T-helper 2 cell (primary cell): ENCODE measurements at places on chromosomes 4 and X.

GRCh38 chr4:173273941-173274340 lies 60.2 kb downstream of the HMGB2 start:
- no peak for DNase-seq

DNA sequence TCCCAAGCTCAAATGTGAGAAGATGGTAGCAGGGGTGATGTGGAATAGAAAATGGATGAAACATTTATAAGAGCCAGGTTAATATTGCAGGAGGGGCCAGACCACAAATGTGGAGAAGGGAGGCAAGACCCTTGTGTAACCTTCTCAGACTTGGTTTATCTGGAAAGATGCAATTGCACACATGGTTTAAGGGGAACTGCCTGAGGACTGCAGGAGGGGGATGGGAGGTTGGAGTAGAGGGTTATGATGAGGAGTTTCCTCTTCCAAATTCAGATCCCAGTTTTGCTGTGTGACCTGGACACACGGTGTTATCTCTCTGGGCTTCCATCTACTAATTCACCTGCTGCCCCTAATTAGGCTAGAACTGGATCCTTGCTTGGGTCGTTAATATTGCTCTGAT lies 46.1 kb downstream of the RAB40AL start:
- DNase-seq, result no peak

DNA sequence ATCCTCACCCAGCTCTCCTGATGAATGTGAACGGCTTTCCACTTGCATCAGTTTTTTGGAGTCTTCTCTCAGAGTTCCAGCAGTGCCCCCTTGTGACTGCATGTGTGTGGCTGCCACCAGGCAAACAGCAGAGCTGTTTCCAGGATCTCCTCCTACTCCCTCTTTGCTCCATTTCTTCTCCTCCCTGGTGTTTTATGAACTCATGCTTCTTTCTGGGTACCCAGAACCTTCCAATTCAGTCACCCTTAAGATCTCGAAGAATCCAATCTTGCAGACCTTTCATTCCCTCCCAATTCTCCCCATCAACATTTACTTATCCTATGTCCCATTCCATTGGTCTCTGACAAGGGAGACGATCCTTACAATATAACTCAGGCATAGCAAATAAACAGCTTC lies 6.8 kb upstream of the TCEANC start:
- no peak for DNase-seq

DNA sequence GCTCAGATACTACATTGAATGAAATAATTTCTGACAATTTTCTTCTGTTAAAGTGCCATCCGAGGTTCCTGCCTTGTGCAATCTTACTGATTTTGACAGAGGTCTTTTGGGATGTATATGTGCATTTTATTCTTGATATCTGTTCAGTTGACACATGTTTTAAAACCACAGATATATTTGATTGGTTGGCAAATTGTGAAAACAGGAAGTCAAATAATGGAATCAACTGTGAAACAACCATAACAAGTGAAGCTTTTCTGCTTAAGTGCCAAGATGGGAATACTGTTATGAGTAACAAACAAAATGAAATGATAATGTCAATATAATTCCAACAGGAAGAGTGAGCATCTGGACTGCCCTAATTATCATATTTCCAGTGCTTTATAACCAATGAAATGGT lies 84.9 kb upstream of the TET2 start:
- DNase-seq, result no peak

DNA sequence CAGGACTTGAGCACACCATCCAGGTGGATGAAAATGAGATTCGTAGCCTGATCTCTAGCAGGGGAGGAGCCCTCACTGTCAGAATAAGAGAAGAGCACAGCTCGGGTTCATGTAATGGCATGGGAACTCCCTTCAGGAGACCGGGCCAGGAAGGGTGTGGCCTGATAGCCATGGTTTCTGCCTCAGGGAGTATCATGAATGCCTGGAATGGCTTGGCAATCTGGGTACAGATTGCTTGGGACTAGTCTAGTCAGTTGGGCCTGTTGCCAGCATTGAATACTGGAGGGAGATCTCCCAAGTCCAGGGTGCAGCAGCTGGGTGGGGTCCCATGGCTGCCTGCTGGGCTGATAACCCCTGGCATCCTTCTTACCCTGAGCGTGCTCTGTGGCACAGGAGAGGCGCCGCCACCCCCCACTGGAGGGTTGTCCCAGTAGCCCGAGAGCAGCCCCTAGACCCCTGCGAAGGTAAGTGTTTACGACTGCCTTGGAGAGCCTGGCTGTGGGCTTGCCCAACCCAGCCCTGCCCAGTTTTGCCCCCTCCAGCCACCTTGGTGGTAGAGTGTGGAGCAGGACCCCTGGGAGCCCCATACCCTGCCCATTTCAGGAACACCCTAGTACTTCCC lies 298.8 kb downstream of the TEX13A start:
- no peak for DNase-seq

DNA sequence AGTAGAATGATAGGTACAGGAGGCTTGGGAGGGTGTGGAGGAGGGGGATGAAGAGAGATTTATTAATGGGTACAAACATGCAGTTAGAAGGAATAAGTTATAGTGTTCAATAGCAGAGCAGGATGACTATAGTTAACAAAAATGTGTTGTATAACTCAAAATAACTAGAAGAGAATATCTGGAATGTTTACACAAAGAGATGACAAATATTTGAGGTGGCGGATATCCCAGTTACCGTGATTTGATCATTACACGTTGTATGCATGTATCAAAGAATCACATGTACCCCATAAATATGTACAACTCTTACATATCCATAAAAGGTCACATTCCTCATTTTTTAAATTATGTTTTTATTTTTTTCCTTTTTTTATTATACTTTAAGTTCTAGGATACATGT lies 456.6 kb downstream of the MAGEB5 start:
- DNase-seq, result no peak

- DNase-seq, result no peak
Observed at GRCh38 chr4:31530555-31530954, 810.4 kb downstream of the PCDH7 start.

- no peak for DNase-seq
Observed at GRCh38 chr4:8843597-8843996, 28.0 kb downstream of the HMX1 start.

GRCh38 chrX:42823443-42823842 lies 45.5 kb upstream of the PPP1R2C start:
- no peak for DNase-seq

DNA sequence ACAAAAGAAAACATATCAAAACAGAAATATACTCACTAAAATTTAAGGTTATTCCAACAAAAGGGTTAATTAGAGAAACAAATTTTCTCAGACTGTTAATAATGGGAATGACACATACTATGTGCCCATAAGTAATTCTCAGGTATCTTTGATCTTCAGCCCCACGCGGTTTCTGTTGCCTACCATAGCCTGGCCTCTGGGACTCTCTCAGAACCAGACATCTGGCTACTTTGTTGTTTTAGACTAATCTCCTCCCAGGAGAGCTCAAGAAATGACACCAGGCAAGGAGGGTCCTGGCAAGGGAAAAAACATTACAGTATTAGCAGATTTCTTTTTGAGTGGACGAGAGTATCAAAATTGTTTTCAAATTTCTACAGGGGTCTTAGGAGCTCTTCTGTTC lies 43.7 kb downstream of the SLC10A7 start:
- DNase-seq, result no peak

DNA sequence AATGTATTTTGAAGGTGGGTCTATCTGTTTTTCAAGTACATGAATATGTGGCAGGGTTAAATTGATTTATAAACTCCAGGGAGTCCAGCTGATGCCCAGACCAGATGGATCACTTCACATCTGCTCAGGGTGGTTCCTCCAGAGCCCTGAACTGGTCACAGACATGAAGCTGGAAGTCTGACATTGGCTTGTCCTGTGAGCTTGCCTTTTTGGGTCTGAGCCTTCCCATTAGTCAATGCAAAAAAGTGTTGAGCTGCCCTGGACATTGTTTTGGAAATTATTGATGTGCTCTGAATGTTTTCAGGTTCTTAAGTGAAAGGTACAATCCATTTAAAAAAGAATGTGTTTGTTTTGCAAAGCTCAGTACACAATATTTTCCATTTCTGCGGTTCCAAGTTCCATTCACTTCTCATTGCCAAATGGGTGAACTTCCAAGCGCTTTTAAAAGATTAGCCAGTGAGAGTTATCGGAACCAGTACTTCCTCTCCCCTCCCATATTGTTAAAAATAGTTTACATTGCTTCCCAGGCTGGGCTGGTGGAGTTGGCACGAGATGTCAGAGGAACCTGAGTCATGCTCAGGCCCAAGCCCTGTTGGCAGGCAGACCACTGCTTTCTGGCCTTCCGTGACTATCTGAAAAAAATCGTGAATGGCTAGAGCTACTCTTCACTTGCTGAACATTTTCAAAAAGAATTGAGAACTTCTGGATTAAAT lies 52.1 kb downstream of the PDGFRA start:
- no peak for DNase-seq

GRCh38 chrX:38929966-38930421 lies 128.7 kb downstream of the MID1IP1 start:
- no peak for DNase-seq

GRCh38 chr4:167100120-167100519 lies 134.2 kb downstream of the SPOCK3 start:
- DNase-seq, result no peak

- no peak for DNase-seq
Observed at GRCh38 chr4:85018983-85019382, 52.5 kb upstream of the WDFY3 start.

DNA sequence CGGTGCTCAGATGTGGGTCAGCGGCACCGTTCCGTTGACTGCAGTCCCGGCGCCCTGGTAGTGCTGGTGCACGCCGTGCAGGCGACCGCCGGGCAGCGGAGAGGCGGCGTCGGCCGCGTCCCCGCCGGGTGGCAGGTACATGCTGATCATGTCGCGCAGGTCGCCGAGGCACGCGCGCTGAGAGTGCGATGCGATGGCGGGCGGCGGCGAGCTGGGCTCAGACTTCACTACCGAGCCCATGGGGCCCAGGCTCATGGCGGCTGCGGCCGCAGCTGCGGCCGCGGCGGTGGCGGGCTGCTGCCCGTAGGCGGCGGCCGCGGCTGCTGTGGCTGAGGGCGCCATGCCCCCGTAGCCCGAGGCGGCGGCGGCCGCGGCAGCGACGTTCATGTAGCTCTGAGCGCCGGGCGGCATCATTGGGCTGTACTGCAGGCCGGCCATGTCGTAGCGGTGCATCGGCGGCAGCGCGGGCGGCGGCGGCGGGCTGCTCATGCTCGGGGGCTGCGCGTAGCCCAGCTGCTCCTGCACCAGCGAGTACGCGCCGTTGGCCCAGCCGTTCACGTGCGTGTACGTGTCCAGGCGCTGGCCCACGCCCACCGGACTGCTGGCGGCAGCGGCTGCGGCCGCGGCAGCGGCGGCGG lies 1.0 kb downstream of the SOX3 start:
- no peak for DNase-seq

GRCh38 chr4:138078751-138079520 lies 163.2 kb downstream of the SLC7A11 start:
- no peak for DNase-seq

DNA sequence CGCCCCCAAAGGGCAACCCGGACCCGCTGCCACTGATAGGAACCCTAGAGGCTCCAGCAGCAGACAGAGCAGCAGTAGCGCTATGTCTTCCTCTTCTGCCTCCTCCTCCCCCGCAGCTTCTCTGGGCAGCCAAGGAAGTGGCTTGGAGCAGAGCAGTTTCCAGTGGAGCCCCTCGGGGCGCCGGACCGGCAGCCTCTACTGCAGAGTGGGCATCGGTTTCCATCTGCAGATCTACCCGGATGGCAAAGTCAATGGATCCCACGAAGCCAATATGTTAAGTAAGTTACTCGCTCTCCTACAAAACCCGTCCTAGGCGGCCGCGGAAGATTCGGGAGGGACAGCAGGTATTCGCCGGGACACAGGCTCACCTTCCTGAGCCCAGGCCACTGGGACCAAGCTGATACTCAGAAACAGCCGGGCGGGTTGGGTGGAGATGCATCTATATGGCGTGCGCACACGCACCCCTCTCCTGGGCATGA lies 477 bp downstream of the FGF5 start:
- DNase-seq, result no peak

DNA sequence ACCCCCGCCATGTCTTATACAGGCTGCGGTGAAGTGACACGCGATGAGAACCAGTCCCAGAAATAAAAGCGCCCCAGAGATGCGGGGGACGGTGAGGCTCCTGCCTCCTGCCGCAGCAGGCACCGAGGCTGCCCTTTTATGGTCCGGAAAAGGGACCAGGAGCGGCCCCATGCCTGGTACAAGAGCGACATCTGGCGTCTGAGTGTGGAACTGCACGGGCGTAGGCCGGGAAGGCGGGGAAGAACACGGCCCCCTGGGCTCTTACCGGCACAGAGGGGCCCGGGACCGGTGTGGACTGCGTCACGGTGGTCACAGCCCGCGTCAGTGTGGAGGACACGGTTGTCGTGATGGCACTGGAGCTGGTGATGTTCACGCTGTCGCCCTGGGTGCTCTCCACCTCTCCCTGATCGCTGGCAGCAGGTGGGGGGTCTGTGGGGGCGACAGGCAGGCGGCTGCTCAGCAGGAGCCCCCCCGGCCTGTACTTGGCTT lies 8.9 kb upstream of the RENBP start:
- peak; percentile 61 for DNase-seq

DNA sequence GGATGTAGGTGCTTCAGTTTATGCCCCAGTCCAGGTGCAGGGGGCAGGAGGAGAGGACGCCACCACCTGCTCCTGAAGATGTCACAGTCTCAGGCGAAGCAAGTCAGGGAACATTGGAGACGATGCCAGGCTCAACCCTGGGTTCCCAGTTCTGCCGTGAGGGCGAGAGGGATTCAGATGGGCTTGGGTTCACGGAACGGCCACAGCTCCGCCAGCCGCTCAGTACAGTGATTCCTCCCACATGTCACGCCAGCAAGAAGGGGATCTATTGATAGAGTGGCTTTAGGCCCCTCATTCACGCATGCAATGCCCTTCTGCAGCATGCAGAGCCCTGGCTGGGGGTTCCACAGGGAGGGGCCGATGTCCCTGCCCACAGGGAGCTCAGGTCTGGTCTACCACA lies 34.2 kb downstream of the ADRA2C start:
- no peak for DNase-seq

GRCh38 chrX:17527135-17527701 lies 152.2 kb downstream of the NHS start:
- no peak for DNase-seq

DNA sequence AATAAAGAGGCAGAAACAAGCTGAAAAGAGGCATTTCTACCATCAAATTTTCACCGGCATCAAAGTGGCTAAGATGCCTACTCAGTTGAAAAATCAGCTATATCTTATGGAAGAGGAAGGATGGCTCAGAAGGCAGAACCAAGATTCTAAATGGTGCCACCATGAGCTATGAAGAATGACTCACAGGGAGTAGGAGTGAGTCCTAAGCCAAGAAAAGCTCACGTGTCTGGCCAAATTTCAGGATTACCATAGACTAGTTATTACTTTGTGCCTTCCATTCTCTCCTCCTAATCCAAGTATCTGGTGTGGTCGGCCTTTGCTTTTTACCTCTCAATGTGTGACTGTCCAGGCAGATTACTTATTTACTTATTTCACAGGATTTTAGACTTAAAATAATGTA lies 54.8 kb downstream of the BMP3 start:
- DNase-seq, result no peak

- DNase-seq, result no peak
Observed at GRCh38 chr4:139887376-139887802, 221.8 kb downstream of the MGST2 start.

GRCh38 chr4:4502694-4503311 lies 39.0 kb downstream of the STX18 start:
- no peak for DNase-seq

- DNase-seq, result no peak
Observed at GRCh38 chr4:118839221-118839927, 3.4 kb upstream of the SEC24D start.

- no peak for DNase-seq
Observed at GRCh38 chr4:100848841-100849240, 331.0 kb upstream of the EMCN start.
